ENCODE measurements at places on chromosomes 6 and 20.
A peak's percentile ranks its signal among the peaks of the same experiment; 100 is the strongest.

DNA sequence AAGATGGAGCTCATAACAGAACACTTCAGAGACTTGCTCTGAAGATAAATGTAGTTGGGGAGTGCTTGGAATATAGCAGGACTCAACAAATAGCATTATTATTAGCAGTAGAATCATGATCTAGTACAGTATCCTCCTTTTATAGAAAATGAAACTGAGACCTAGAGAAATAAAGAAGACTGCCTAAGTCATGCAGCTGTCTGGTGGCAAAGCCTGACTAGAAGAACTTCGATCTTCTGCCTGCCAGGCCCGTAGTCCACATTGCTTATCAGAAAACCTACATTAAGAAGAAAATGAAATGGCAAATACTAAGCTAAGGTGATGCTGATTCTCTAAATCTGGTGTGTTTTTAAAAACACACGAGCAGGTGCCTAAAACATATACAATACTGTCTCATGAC lies 46.4 kb upstream of the DST start:
- no peak for DNase-seq

DNA sequence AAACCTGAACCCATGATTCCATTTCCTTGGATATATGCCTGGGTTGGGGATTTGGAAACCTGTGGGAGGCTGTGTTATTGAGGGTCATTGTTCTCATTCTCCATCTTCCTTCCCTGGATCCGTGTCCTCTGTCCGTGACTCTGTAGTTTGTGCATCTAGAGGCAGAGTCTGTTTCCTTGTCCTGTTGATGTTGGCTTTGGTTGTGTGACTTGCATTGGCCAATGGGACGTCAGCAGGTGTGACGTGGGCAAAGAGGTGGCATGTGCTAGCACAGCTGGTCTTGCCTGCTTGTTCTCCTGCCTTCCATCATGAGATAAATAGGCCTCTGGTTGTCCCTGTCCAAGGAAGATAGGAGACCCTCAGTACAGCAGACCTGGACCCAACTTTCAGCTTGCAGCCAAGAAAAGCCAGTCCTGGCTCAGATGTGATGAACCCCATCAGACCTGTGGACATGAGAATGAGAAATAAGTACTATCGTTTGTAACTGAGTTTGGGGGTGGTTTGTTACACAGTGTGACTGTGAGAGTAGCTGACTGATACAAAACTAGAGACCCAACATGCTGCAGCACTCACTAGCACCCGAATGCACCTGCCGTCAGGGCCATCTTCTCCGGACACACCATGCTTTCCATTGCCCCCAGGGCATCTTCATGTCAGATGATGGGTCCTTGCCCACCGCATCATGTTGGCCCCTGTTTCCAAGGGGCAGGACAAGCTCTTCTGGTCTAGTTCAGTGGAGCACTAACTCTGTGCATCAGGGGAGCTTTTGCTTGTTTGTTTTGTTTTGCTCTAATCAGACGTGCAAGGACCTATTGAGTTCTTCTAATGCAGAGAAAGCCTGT lies 195.3 kb upstream of the SULF2 start:
- no peak for DNase-seq

DNA sequence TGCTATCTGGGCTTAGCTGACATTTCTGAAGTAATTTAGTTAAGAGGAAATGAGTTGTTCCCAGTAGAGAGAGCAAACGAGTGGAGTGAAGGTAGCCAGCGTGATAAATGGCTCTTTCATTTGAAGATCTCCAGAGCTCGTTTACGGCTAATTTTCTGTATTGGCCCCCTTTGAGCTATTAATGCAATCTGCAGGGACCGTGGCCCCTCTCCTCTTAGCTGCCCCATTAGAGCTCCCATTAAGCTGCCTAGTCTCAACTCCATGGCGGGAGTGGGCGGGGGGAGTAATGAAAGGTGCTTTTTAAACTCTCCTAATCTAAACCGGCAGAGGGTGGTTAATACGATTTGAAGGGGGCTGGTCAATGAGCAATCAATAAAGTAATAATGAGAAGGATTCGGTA lies 12.5 kb downstream of the TFAP2B start:
- no peak for DNase-seq

DNA sequence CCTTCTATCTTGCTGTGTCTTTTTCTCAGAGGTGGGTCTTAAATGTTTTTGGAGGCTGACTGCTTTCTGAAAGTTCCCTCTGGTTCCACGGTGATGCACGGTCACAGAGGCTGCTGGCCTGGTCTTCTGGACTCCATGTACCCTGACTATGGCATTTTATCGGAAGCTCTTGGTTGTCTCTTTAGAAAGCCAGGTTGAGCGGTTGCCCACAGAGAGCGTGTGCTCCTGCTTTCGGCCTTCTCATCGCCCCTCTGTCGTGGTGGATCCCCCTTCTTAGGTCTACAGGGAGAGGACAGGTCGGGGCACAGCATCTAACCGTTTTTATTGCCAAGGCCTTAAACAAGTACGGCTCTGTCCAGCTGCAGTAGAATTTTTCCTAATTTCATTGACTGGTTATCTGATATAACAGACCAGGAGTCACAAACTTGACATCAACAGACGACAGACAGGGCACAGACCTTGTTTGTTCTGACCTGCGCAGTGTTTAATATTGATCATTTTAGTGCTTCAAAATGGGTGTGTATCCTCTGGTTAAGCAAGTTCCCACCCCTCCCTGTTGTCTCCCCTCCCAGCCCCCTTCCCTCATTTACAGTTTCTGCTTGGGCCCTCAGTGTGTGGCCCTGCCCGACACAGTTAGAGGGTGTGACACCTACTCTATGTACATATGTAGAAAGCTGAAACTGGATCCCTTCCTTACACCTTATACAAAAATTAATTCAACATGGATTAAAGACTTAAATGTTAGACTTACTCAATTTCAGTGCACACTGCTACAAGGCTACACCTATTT lies 24.7 kb downstream of the SYTL3 start:
- no peak for DNase-seq

DNA sequence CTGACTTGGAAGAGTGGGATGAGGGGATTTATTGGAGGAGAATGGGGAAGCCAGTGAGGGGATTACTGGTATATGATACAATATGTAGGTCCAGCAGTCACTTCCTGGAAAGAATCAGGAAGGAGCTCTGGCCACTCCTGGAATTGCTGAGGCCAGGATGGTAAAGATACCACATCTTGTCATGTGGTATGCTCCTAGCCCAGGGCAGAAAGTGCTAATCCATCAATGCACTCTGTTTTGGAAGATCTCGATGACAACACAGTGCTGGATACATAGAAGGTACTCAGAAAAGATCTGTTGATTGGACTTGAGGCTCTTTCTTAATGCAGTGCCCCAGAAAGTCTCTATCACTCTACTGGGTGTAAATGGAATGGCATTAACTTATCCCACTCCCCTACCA lies 52.6 kb downstream of the LAMP5 start:
- no peak for DNase-seq

GRCh38 chr6:38113825-38114576 lies 294.5 kb downstream of the ZFAND3 start:
- DNase-seq = no peak

DNA sequence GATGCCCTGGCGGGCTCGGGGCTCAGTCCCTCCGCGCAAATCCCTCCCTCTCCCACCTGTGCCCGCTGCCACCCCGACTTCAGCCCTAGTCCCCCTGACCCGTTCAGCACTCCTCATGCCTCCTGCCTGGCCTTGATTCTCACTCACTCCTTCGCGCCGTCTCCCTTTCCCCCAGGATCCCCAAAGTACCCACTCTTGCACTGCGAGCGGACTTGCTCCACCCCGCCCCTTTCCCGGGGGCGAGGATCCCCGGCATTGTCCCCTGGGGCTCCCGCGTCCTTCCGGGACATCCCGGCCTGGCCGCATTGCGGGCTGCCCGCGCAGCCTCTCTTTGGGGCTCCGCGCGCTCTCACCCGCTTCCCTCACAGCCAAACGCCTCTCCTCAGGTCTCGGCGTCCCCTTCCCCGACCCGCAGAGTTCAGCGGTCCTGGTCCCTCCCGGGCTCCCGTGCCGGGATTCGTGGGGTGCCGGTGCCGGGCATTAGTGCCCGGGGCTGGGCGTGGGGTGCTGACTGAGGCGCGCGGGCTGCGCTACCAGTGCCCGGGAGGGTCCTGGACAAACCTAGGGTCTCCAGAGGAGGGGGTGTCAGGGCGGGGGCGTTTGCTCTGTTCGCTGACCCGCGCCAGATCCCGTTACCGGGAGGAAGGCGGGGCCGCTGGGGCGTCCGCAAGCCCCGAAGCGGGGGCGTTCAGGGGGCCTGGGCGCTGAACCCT lies 45.5 kb upstream of the SUPT3H start:
- DNase-seq = peak; percentile 27

- no peak for DNase-seq
Observed at GRCh38 chr6:156254240-156254639, 522.9 kb upstream of the ARID1B start.

DNA sequence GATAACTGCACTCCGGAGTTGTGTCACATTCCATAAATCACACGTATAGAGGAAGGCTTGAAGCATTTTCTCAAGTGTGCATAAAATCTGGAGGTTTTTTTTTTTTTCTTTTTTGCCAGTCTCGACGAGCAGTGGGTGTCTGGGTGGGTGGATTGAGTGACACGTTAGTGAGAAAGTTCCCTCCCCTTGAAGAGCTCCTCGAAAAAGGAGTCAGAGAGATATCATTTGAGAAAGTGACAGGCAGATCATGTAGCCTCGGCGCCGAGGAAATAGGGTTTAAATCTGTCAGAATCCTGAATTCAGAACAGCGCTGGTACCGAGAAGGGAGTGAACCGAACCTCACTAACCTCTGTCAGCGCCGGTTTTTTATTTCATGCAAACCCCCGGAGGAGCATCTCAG lies 269.5 kb upstream of the ARID1B start:
- no peak for DNase-seq

DNA sequence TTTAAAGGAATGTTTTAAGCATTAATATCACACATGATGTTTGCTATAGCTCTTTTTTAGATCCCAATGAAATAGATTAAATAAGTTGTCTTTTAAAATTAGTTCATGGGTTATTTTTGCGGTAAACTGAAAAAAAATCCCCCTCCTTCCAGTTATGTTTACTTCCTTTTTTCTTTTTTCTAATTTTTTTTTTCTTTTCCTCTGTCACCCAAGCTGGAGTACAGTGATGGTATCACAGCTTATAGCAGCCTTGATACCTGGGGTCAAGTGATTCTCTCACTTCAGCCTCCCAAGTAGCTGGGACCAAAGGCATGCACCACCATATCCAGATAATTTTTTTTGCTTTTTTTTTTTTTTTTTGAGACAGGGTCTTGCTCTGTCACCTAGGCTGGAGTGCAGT lies 17.8 kb upstream of the SCAF8 start:
- DNase-seq = no peak

- DNase-seq = no peak
Observed at GRCh38 chr6:139522511-139523220, 148.2 kb upstream of the CITED2 start.

DNA sequence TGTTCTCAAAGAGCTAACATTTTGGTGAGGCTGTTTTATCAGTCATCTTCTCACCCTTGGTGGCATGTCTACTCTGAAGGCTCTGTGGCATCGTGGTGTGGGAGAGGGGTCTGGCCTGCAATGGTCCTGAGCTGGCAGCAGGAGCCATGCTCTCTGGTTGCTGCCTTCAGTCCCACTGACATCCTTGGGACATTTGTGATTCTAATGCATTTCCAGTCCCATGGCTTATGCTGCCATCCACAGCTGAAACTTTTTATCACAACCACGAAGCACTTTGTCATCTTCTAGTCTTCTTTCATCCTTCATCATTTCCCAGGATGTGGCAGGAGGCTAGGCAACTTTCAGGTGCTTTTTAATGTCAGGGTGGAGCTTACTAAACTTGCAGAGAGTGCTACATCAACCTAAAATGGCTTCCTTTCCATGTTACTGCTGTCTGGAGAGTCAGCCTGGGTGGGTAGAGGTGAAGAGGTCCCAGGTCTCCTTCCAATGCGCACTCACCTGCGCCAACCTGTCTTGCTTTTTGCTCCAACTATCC lies 77.1 kb downstream of the GPR63 start:
- DNase-seq = no peak

- DNase-seq = no peak
Observed at GRCh38 chr6:42564506-42564825, 637 bp downstream of the UBR2 start.

DNA sequence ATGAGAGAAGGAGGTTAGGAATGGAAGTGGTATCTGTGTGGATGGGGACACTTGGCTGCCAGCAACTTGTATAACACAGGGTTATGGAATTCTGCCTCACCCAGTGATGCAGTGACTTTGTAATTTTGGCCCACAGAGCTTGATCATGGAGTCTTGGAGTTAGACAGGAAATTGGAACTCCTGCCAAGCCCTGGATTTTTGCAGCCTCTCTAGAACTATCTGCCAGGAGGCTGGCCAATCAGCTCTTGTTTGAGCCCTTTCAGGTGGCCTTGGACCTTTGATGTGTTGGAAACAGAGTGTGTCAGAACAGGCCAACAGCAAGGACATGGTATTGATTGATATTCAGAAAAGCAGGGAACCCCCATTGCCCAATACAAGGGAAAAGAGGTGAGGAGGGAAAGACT lies 157.7 kb upstream of the GGTLC1 start:
- no peak for DNase-seq

- DNase-seq = no peak
Observed at GRCh38 chr6:15444881-15445280, 199.0 kb downstream of the JARID2 start.

- no peak for DNase-seq
Observed at GRCh38 chr6:42199106-42199981, 4.6 kb upstream of the GUCA1B start.

GRCh38 chr20:32522526-32522775 lies 62.7 kb downstream of the NOL4L start:
- DNase-seq = no peak

- DNase-seq = no peak
Observed at GRCh38 chr20:20393207-20394120, 25.6 kb downstream of the INSM1 start.

DNA sequence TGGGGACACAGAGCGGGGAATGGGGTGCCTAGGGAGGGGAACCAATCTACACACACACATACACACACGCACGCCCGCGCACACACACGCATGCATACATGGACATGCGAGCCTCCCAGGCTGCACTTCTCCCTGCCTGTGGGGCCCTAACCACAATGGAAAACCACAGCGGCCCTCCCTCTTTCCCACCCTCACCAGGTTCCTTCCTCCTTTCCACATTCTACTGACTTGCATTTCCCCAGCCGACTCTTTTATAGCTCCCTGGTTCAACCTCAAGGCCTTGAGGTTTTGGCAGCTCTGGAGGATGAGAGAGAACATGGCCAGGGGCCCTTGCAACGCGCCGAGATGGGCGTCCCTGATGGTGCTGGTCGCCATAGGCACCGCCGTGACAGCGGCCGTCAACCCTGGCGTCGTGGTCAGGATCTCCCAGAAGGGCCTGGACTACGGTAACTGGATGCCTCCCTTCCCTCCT lies at the start of gene BPI:
BPI (plus strand) TSS at position 249 of the 472 bp plus-strand sequence; CDS start at position 317, 68 bp downstream.
- no peak for DNase-seq

DNA sequence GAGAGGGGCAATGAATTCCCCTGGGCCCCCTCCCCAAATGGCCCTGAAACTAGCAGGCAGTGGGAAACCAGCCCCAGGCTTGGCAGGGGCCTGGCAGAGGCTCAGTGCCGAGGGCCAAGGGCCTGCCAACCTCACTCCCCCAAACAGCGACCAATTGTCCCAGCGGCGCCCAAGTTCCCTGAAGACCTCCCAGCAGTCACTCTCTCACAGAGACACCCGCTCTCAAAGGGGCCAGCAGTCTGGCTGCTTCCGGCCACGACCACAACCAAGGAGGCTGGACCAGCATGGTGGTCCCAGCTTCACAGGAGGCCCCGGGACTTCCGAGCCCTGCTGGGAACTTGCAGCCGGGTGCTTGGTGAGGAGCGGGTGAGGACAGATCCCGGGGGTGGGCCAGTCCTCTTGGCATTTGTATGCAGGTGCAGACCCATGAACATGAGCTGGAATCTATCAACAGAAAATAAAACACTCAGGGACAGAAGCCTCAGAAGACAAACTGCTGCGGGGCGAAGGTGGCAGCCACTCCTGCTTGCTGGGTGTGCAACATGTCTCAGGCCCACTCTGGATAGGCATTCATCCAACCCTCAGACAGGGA lies 17.5 kb upstream of the SIRPA start:
- DNase-seq = no peak
